ENCODE measurements at places on chromosomes 16 and 17.

DNA sequence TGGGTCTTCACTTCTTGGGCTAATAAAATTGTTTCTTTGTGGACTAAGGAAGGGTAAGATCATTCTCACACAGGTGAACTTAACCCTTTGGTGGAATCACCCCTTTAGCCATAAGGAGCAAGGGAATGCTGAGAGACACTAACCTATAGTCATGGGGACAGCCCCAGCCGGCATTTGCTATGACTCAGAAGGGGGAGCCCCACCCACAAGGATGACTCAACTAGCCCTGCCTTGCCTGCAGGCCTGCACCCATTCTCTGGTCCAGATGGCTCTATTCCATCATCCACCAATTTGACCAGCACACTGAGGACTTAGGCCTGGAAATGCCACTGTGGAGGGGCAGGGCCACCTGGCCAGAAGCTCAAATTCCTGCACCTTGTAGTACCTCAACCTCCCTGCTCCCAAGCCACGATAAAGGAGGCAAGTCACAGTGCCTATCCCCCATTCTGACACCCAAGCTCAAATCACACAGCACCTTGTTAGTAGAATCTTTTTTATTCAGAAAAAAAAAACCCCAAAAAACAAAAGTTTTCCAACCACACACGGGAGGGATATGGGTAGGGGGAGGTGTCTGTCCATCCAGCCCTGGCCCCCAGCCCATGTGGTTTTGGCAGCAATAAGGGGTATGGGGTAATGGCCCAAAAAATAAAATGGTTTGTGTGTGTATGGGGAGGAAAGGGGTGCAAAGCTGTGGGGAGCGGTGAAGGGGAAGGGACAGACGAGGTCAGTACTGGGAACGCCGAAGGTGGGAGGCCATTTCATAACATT lies 3.0 kb downstream of the PFN1 start:
- DNase-seq, result peak; percentile 63

DNA sequence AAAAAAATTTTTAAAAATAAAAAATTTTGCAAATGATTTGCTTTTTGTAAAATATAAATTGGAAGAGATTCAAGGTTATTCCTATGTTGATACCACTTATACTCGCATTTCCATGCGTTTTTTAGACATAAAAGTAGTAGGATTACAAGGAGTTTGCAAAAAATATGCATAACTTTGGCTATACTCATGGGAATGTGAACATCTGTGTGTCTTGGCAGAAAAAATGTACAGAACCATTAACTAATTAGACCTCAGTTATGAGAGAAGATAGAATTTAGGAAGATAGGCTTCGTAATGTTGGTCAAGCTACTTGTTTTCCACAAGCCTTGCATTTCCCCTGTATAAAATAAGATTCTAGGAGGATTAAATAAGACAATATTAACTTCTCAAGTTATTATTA lies 61.1 kb upstream of the VPS4A start:
- DNase-seq, result no peak

GRCh38 chr17:73172252-73172651 lies 7.4 kb downstream of the SSTR2 start:
- DNase-seq, result no peak

GRCh38 chr17:72075995-72076677 lies 44.7 kb upstream of the SOX9 start:
- no peak for DNase-seq

GRCh38 chr17:44345454-44346026 lies 438 bp downstream of the GRN start:
- DNase-seq, result peak; percentile 31

- DNase-seq, result peak; percentile 73
Measured at GRCh38 chr17:78040440-78041385, 82.2 kb downstream of the TNRC6C start.

DNA sequence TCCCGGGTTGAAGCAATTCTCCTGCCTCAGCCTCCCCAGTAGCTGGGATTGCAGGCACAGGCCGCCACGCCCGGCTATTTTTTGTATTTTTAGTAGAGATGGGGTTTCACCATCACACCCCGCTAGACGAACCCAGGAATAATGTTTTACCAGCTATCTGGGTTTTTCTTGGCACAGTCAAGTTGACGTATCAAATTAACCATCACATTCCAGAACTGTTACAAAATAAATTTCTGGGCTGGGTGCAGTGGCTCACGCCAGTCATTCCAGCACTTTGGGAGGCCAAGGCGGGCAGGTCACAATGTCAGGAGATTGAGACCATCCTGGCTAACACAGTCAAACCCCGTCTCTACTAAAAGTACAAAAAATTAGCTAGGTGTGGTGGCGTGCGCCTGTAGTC lies 501.2 kb downstream of the SHISA9 start:
- no peak for DNase-seq

- no peak for DNase-seq
Measured at GRCh38 chr17:27939474-27940465, 46.6 kb upstream of the LYRM9 start.

All from CD4-positive, alpha-beta T cell (primary cell).